ENCODE measurements at places on chromosomes 4 and X.
A peak's percentile ranks its signal among the peaks of the same experiment; 100 is the strongest.

DNA sequence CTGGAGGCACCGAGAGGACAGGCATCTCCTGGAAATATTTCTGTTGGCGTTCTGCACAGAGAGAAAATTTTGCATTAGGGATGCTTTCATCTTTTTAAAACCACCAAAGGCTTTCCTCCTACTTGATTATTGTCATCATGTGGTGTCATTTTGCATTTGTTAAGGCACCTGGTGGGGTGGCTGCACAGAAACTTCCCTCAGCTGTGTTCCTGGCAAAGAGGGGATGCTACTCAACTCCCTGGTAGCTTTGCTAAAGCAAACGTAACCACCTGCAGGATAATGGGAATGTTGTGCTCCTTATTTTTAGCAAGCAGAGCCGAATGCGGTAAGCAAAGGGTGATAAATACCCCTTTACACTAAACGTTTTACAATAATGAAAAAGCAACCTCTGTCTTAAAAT, 229.8 kb downstream of the STIM2 start:
- no peak for DNase-seq

DNA sequence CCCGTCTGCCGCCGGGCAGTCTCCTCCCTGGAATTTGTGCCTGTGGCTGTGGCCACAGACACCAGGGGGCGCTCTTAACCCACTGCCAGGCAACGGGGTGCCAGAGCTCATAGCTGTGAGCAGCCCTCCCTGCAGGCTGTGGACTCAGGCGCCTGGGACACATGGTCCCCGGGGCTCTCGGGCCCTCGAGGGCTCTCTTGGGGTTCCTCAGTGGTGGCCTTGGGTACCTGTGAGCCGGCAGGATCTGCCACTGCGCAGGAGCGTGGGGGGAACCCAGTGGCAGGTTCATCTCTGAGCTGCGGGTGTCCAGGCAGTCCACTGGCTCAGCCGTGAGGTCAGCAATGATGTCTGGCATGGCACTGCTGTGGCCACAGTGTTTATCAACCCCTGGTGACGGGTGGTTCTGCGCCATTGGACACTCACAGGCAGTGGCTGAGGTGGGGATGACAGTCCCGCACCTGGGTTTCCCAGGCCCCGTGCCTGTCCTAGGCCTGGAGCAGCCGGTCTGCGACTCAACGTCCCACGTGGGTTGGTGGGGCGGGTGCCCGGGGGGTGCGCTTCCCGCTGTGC, 37.2 kb downstream of the PCGF3 start:
- peak; percentile 80 for DNase-seq

- DNase-seq = no peak
These were observed 15.0 kb upstream of the RAI2 start for GRCh38 chrX:17876135-17876534.

GRCh38 chr4:166458756-166459155, 585.7 kb downstream of the TLL1 start:
- DNase-seq = no peak

GRCh38 chr4:16900325-16900724, 1.9 kb upstream of the LDB2 start:
- no peak for DNase-seq

GRCh38 chr4:160180211-160180610, 1077.3 kb downstream of the RAPGEF2 start:
- no peak for DNase-seq

GRCh38 chr4:25981749-25982148, 67.7 kb downstream of the SMIM20 start:
- no peak for DNase-seq

GRCh38 chr4:38565271-38566199, 98.5 kb upstream of the KLF3 start:
- DNase-seq = no peak

DNA sequence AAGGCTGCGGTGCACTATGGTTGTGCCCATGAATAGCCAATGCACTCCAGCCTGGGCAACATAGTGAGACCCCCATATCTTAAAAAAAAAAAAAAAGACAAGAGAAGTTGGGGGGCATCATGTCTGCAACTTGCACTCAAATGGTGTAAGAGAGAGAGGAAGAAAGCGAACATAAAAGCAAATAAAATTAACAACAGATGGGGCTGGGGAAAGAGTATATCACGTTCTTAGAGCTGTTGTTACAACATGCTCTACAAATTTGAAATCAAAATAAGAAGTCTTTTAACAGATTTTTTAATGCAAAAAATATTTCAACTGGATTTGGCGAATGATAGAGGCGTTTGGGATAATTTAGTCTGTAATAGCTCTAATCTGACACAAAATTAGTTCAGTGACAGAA, 144.9 kb downstream of the FNIP2 start:
- no peak for DNase-seq

- DNase-seq = peak; percentile 26
These were observed 87.0 kb downstream of the PHOX2B start for GRCh38 chr4:41661442-41662076.

- no peak for DNase-seq
These were observed 10.0 kb downstream of the ZFYVE28 start for GRCh38 chr4:2408401-2408958.

DNA sequence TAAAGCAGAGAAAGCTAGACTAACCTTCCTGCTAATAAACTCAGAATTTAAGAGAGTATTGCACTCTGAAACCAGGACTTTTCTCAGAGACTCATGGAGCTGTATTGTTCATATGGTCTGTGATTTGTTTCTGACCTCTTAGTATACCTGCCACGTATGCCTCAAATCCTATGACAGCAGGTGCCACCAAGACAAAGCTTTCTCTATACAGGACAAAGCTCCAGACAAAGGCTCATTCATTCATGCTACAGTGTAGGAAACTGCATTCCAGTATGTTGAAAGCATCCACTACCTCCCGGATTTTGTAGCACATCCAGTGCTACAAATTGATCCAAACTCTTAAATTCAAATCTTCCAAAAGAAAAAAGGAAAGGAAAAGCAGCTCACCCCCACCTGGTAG, 178.3 kb downstream of the CHIC2 start:
- DNase-seq = no peak

Data from CD4-positive, alpha-beta T cell treated with Interleukin-12 subunit alpha and Interleukin-12 subunit beta, for 1 hour (primary cell).